Activated effector memory CD4-positive, alpha-beta T cell treated with Interleukin-2 at 50 U/mL for 16 hours (primary cell): ENCODE measurements at places on chromosomes 2 and 18.

- no peak for DNase-seq
These were observed 11.6 kb downstream of the ATP6V1C2 start for GRCh38 chr2:10732924-10733565.

GRCh38 chr2:70029814-70030409, 57.4 kb upstream of the PCBP1 start:
- no peak for DNase-seq

GRCh38 chr2:120013597-120014223, 833 bp downstream of the EPB41L5 start:
- DNase-seq, result no peak

- DNase-seq, result no peak
These were observed 1040.7 kb upstream of the SLC39A10 start for GRCh38 chr2:194616334-194616733.

- no peak for DNase-seq
These were observed 383.6 kb downstream of the PIK3C3 start for GRCh38 chr18:42338683-42339082.

DNA sequence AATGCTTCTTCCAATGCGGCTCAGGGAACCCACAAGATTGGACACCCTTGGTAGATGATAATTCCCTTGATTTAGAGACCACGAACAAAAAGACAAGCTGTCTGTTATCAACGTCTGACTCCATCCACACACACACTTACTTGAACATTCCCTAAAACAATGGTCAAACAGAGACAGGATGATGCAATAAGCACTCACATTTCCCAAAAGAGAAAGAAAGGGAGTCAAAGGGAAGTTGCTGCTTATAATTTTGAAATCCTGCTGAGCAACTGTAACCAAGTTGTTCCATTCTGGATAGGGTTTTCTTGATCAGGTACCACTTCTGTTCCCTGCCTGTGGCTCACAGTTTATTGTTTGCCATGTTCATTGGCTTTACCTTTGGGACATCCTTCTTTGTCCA, 571.3 kb upstream of the CNTNAP5 start:
- no peak for DNase-seq

- no peak for DNase-seq
These were observed 24.1 kb downstream of the MTX2 start for GRCh38 chr2:176293334-176293733.

DNA sequence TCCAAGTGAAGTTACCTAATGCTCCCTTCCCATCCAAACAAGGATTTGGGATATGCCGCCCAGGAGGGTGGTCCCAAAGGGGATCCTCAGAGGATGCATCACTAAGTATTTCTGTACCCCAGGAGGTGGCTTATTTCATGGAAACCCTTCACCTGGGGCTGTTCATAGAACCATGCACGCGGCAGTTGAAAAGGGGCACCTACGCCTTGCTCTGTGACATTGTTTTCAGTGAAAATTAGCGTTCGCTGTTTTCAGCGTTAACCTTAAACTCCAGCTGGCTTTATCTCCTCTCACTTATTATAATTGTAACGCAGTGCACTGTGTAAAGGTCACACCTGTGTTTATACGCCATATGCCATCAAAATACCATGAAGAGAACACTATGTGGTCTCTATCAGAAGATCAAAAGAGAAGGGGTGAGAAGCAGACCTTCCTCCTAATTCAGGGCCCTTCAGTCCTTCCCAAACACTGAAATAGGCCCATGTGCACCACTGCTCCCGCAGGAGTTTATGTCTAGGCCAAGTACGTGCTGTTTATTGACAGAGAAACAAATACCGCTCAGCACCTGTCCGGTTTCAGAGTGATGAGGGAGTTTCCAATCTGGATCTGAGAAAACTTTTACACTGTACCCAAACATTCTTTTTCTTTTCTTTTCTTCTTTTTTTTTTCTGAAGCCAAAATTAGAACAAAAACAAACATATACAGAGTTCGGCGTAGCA, 162.1 kb downstream of the BCL2 start:
- no peak for DNase-seq

GRCh38 chr2:234102112-234102511, 51.6 kb downstream of the SPP2 start:
- DNase-seq, result no peak

GRCh38 chr2:60818272-60818671, 62.2 kb downstream of the PAPOLG start:
- DNase-seq, result no peak

DNA sequence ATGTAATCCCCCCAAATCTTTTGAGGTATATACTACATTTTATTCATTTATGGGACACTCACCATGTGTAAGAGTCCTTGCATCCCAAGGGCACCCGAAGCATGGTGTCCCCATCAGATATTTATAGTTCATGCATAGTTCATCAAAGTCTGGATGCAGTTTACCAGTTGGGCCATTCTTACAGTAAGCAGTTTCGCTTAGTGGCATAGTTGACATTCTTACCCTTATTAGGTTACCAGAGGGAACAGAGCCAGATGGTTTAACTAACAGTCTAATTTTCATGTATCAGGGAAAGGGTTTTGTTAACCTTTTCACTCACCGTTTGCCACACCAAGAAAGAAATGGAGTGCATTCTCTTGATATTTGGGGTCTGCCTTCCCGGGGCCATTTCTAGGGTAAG, 7.1 kb downstream of the ZNF407 start:
- no peak for DNase-seq

- no peak for DNase-seq
These were observed 40.8 kb downstream of the ANKRD44 start for GRCh38 chr2:197269815-197270214.

DNA sequence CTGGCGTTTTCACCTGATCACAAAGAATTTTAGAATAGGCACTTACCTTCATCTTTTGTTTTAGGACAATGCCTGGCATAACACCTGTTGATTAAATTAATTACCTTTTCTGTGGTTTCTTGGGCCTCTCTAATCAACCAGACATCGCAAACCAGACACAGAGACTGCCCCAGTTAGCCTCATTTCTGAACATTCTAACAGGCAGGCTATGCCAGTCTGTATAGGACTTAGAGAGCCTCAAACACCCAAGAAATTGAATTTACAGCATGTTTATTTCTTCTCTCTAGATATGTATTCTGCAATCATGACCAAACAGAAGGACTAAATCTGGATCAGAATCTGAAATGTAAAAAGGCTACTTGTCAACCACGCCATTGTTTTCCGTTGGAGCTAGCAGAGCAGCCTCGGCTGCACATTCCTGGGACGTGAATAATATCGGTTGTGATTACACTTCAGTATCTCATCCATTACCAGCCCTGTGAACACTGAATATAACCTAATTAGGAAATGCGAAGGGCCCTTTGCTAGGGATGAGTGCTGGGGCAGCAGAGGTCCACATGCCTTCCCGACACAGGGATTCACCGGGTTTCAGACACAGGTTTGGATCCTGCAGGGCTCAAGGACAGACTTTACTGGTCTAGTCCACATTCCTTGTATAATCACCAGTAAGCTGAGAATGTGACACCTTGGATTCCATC, 17.5 kb upstream of the CDC42EP3 start:
- DNase-seq, result no peak

- DNase-seq, result no peak
These were observed 2.1 kb downstream of the GBX2 start for GRCh38 chr2:236165842-236166795.

DNA sequence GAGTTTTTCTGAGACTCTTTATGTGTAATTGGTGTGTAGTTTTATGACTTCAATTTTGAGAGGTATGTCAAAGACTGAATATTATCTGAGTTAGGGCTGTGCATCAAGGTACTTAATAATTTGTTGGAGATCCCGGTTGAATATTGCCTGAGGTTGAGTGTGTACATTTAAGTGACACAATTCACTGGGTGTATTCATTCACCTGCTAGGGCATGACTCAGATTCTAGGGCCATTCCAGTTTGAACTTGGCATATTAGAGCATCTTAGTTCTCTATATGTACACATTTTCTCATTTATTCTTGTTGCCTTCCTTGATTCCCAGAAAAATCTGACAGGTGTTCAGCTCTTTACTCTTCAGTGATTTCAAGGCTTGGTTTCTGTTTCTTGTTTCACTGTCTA, 12.5 kb downstream of the MAP4K4 start:
- DNase-seq, result no peak

DNA sequence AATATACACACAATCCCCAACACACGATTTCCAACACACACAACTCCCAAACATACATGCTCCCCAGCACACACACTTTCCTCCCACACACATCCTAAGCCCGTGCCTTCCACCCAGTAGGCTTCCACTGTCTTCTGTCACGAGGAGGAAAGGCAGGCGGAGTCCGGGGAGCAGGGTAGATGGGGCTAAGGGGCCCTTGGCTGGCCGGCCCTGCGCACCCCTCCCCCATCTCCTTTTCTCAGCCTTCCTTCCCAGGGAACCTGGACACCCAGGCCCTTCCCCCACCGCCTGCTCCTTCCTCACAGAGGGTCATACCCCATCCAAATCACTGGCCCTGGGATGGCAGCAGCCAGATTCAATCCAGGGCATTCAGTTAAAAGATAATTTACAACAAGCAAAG, 3.4 kb upstream of the PDCD1 start:
- DNase-seq, result no peak

GRCh38 chr2:102101097-102101848, 41.3 kb upstream of the IL1R1 start:
- no peak for DNase-seq

DNA sequence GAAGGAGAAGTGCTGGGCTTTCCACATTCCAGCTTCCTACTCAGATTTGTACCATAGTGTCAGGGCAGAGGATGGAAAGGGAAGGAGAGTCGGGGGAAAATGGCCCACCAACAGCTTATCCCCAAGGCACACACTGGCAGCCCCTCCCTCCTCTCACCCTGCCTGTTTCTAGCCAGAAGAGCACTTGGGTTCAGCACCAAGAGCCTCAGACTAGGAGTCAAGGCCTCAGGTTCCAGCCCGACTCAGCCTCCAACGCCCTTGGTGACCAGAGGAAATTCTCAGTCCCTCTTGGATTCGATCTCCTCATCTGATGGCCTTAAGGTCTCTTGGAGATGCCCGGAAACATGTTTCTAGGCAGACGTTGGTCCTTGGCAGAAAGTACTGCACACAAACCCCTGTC, 53.9 kb downstream of the TNS1 start:
- DNase-seq, result no peak

- DNase-seq, result no peak
These were observed 4.0 kb upstream of the ZFP36L2 start for GRCh38 chr2:43230351-43230885.
